ENCODE measurements at places on chromosomes 13 and 19.

- DNase-seq: no peak
These were observed 63.6 kb upstream of the NFIC start for GRCh38 chr19:3302755-3303154.

DNA sequence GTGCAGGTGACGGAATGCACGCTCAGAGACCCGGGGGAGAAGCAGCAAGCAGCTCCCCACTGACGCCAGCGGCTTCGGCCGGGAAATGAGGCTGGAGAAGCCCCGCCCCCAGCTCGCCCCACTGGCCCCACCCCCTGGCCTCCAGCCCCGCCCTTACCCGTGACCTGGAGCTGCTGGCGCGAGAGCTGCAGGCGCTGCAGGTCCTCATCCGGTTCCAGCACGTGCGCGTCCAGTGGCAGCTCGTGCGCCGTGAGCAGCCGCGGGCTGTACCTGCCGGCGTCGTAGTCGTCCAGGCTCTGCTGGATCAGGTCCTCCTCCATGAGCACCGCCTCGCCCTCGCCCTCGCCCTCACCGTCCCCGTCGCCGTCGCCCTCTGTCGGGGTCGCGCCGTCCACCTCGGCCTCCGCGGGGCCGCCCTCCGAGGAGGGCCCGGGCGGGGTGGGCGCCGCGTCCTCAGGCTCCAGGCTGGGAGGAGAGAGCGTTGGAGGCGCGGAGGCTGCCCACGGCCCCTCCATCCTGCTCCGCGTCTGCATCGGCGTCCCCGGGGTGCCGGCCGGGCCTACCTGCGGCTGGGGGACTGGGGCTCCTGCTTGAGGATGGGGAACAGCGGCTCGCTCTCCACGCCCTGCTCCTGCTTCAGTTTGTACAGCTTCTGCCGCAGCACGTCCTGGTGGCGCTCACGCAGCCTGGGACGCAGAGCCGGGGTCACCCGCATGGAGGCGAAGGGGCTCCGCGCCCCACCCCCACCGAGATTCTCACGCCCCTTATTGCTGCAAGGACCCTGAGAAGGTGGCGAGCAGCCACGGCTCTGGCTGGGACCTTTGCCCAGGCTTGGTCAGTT lies 6.4 kb upstream of the TBXA2R start:
- DNase-seq: no peak

DNA sequence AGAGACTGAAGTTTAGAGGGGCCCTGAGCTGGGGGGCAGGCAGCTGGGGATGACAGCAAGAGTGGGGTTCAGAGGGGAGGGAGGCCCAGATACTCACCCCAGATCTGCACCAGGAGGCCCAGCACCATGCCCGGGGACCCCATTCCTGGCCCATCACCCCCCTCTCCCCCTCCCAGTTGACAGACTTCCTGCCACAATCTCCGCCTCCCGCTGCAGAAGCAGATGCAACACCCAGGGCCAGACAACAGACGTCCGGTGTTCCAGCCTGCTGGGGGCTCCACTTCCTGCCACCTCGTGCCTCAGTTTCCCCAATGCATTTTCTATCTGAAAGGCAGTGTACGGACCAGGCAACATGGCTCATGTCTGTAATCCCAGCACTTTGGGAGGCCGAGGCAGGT lies at the start of gene TMIGD2:
TMIGD2 (minus strand) TSS at position 147 of the 398 bp plus-strand sequence; CDS start at position 143, 4 bp downstream.
- DNase-seq: no peak

DNA sequence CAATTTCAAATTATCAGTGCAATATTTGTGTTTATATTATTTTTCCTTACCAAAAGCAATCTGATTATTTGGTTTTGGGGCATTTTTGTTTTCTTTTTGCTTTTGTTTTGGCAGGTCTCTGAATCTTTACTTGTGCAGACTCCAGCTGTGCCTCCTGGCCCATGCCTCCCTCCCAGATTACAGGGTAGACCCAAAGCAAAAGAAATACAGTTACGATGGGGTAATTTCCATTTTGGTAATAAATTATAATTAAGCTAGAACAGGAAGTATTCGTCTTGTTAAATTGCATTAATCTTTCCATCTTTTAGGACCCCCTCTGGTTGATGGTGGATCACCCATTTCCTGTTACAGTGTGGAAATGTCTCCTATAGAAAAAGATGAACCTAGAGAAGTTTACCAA lies 29.2 kb upstream of the MLNR start:
- DNase-seq: no peak

DNA sequence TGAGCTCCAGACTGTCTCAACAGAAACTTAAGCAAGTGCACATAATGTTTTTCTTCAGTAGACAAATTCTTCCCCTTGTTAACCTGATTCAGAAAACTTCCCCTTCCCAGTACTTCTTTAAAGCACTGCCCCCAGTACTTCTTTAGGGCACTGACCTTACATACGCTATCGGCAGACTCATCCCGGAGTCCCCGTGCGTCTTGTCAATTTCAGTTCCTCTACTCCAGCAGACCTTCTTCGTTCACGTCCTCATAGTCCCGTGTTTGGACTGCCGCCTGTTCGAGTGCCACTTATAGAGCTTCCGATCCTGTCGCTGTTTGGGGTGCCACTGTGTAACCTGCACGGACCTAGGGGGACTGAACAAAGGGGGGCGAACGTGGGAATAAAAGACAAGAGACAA lies 29.0 kb downstream of the ZNF627 start:
- no peak for DNase-seq

- no peak for DNase-seq
These were observed 25.1 kb downstream of the CARD8 start for GRCh38 chr19:48230555-48231129.

DNA sequence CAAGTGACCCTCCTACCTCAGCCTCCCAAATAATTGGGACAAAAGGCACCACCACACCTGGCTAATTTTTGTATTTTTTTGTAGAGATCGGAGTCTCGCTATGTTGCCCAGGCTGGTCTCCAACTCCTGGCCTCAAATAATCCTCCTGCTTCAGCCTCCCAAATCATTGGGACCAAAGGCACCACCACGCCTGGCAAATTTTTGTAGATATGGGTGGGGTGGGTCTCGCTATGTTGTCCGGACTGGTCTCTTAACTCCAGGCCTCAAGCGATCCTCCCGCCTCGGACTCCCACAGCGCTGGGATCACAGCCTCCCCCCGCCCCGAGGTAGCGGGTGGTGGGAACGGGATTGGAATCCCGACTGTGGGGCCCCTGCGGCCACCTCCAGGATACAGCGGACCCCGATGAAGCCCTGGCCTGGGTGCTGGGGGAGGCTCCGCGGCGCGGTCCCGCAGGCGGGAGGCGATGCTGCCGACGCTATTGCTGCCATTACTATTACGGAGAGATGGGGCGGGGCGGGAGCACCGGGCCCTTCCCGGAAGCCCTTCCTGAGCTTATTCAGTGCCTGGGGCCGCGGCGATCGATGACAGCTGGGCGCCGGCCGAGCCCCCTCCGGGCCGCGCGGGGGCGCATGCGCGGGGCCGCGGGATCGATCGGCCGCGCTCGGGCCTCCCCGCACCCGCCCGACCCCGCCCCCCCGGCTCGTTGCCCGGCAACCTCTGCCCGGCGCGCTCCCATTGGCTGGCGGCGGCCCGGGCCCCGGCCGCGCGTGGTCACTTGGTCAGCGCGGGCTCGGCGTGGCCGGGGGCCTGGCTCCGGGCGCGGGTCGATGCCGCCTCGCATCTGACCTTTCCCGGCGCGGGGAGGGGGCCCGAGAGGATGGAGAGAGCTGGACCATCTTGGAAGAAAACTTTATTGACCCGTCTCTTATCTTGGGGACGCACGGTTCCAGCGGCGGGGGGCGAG lies 27.9 kb upstream of the ONECUT3 start:
- no peak for DNase-seq

GRCh38 chr13:109785141-109785891 lies 1.1 kb downstream of the IRS2 start:
- no peak for DNase-seq

DNA sequence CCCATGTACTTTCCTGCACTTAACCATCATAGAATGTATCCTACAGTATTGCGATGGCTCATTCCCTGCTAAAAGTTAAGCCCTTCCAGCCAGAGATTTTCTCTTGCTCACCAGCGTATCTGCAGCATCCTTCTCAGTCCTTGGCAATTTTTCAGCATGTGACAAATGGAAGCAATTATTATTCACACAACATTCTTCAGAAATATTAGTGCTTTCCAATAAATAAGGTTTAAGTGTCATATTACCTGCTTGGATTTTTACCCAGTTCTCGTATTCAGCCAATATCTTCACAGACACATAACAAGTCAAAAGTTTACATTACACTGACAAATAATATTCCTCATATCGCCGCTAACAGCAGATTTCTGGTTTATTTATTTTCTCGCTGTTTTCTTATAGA lies 82.3 kb downstream of the POU4F1 start:
- no peak for DNase-seq

- no peak for DNase-seq
These were observed 403.5 kb downstream of the FGF9 start for GRCh38 chr13:22074403-22074802.

- DNase-seq: no peak
These were observed 24.6 kb downstream of the FLT1 start for GRCh38 chr13:28470296-28470695.

DNA sequence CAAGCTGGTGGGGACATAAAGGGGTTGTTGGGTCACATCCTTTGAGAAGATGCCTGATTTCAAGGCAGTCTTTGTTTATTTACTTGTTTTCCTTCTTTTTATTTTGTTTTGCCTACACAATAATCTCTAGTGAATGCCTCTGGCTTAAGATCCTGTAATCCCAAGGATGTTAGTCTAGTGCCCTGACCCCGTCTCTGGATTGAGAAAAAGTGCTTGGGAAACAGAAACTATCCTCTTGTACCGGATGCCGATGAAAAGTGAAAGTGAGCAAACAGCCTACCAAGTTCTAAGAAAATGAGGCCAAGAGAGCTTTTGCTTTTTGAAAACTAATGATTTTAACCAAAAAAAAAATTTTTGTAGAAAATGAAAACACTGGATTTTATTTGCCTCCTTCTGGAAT lies 42.1 kb upstream of the C1QTNF9 start:
- DNase-seq: no peak

GRCh38 chr13:23905766-23906165 lies 8.5 kb upstream of the C1QTNF9B start:
- no peak for DNase-seq

DNA sequence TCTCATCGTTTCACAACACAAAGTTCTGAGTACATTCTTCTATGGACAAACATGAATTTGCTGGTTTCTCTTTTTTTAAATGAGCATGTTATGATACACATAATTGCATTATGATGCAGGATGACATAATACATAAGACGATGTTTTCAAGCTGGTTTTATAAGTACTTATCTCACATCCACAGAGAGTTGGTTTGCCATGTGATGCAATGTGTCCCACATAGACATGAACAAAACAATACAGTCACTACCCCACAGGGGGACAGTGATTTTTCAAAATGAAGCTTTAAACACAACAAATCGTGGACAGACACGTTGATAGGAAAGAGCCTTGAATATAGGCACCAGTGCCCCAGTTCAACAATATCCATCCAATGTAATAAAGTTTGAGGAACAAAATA lies 447.1 kb downstream of the KLF12 start:
- DNase-seq: no peak

DNA sequence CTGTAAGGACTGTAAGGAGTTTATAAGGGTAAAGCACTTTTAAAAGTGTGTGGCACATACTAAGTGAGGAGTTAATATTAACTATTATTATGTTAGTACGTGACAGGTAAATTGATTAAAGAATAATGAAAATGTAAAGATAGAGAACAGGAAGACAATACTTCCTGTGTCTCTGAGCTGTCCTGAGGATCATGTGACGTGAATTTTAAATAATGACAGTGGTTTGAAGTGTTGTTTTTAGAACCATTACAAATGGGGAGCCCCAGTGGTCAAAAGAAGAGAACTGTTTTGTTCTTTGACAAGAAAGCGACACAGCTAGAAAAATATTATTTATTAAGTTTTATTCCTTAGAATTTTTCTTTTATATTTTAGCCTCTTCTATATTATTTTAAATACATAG lies 241.2 kb upstream of the STARD13 start:
- DNase-seq: no peak

GRCh38 chr13:58855283-58855682 lies 1223.7 kb downstream of the PCDH17 start:
- no peak for DNase-seq

- DNase-seq: no peak
These were observed 16.3 kb downstream of the METTL21C start for GRCh38 chr13:102678339-102679107.

DNA sequence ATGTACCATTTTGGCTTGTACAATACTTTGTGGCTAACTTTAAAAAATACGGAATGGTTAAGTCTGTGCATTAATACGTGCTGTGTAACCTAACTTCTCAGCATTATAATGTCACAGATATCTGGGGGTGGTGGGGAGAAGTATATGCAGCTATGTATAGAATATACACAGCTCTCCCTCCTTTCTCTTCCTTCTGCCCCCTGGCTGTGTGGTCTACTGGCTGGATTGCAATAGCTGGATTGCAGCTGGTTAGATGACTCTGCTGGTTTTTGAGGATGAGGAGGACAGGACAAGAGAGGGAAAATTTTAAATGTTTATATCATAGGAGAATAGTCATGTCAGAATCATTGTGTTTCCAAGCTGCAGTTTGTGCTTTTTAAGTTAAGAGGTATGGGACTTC lies 9.7 kb downstream of the RNASEH2B start:
- DNase-seq: no peak

- no peak for DNase-seq
These were observed 7.0 kb downstream of the HRC start for GRCh38 chr19:49148044-49148682.

DNA sequence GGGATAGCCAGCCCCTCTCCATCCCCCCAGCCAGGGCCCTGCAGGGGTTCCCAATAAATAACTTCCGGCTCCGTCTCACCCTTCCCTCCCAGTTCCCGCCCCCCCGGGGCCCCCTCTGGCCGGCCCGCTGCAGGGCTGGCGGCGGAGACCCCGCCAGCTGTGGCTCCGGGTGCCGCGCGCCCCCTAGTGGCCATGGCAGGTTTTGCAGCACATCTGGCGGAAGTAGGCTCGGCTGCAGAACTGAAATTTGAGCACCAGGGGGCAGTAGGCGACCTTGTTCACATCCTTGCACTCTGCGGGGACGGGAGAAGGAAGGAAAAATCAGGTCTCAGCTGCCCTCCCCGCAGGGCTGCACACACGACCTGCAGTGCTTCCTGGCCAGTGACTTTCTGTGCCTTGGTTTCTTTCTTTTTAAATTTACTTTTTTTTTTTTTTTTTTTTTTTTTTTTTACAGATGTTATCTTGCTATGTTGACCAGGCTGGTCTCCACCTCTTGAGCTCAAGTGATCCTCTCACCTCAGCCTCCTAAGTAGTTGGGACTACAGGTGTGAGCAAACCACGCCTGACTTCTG lies 3.6 kb upstream of the MYO1F start:
- peak; percentile 73 for DNase-seq

DNA sequence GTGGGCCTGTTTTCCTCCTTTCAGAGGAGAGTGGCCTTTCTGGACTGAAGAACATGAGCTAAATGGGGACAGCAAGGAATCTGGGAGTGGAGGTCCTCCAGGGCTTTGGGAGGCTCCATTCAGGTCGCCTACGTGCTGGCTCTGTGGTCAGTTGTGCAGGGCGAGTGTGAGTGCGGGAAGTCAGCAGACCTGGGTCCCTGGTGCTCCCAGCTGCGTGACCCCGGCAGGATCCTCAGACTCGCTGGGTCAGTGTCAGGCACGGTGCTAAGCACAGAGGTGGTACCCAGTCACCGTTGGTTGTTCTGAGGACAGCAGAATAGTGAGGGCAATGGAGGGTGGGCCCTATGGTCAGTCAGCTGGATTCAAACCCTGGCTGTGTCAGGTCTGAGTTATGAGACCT lies 85.8 kb downstream of the SIPA1L3 start:
- DNase-seq: no peak

Data from iPS DF 6.9 (cell line).